T-helper 17 cell (primary cell): ENCODE measurements at places on chromosomes 12 and 14.

DNA sequence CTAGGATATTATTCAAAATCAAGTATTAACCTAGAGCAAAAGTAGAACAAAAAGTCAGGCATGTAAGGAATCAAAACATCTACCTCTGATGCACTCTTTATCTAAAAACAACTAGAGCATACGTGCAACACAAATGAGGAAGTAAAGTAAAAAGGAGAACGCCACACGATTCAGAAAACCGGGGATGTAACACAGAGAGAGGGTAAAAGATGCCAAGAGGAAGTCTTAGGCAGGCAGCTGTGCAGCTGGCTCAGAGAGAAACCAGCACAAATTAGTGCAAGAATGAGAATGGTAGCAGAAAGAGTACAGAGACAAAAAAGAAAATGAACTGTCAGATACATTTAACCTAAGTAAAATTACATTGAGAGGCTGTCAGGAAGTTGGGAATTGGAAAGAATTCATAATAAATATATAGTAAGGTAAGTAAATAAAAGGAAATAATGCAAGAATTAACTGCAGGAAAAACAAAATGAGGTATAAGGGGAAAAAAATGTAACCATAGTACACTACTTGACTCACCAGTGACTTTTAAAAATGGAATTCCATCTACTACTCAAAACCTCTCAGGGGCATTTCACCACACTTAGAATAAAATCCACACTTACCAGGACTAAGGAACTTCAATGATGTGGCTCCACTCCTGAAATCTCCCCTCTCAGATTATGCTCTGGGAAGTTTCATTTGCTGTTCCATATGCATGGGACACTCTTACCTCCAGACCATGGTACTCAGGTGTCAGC lies 17.1 kb downstream of the BCAT1 start:
- no peak overlapping the region for H3K4me3 ChIP-seq
- H3K36me3 ChIP-seq: no peaks in the 10 kb centered on the region
- no peak for DNase-seq
- no peak overlapping the region for H3K27ac ChIP-seq

GRCh38 chr14:25122843-25123242 lies 72.9 kb upstream of the STXBP6 start:
- no peak overlapping the region for H3K4me3 ChIP-seq
- no peaks in the 10 kb centered on the region for H3K36me3 ChIP-seq
- H3K4me1 ChIP-seq: peaks cover 2% of the 10 kb centered on the region
- no peak for DNase-seq

DNA sequence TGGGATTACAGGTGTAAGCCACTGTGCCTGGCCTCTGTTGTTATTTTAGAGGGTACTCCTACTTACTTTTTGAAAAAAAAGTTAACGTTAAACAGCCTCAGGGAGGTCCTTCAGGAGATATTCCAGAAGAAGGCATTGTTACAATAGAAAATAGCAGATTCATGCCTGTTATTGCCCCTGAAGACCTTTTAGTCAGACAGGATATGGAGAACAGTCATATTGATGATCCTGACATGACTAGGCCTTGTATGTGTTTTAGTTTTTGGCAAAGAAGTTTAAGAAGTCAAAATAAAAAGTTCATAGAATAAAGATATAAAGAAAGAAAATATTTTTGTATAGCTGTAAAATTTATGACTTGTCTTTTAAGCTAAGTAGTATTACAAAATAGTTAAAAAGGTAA lies 45.3 kb downstream of the WASHC3 start:
- DNase-seq: no peak
- H3K27me3 ChIP-seq: no peaks in the 10 kb centered on the region
- H3K4me3 ChIP-seq: no peak overlapping the region

DNA sequence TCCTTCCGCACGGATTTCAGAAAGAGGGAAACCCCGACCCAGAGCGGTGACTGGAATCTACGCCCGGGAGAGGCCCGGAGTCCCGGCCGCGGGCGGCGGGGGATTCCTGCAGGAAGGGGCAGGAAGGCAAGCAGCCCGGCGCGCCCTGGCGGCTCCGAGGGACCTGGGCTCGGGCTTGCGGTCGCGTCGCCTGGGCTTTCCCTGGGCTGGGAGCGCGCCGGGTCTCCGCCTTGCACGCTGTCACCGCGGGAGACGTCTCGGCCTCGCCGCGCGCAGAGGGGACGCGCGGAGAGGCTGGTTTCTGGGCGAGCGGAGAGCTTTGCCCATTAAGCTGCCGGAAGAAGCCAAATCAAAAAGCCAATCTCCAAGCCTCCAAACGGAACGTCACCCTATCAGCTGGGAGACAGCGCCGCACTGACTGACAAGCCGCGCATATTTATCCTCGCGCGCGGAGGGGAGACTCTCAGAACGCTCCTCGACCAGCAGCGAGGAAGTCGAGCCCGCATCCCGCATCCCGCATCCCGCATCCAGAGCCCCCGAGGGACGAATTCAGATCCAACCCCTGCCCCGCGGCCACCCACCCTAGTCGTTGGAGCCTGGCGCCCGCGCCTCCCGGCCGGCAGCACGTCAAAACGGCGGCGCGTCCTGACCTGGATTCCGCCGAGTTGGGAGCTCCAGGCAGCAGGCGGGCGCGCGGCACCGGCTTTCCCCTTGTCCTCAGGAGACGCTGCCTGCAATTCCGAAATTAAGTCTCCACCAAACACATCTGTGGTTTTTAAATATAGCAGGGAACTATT lies at the start of gene SLC8A3:
SLC8A3 (minus strand) TSS at position 293 of the 797 bp plus-strand sequence. CDS start 20,529 bp downstream, outside the sequence.
- peak within 1 kb of the TSS; percentile 90 for H3K4me3 ChIP-seq
- peaks cover 74% of the 10 kb centered on the region for H3K27me3 ChIP-seq
- peaks cover 12% of the 10 kb centered on the region for H3K4me1 ChIP-seq
- no peak within 1 kb of the TSS for H3K27ac ChIP-seq
- H3K36me3 ChIP-seq: peaks cover 3% of the 10 kb centered on the region
- DNase-seq: no peak

- H3K4me1 ChIP-seq: no peaks in the 10 kb centered on the region
- H3K27ac ChIP-seq: no peak overlapping the region
- DNase-seq: no peak
- H3K36me3 ChIP-seq: peaks cover 2% of the 10 kb centered on the region
- H3K27me3 ChIP-seq: no peaks in the 10 kb centered on the region
- no peak overlapping the region for H3K4me3 ChIP-seq
Measured at GRCh38 chr12:16130343-16130742, 147.1 kb downstream of the SLC15A5 start.

- H3K4me1 ChIP-seq: peaks cover 20% of the 10 kb centered on the region
- H3K27me3 ChIP-seq: peaks cover 4% of the 10 kb centered on the region
- H3K4me3 ChIP-seq: no peak overlapping the region
- H3K27ac ChIP-seq: no peak overlapping the region
- no peak for DNase-seq
Measured at GRCh38 chr12:53744130-53744441, 7.7 kb downstream of the CISTR start.

GRCh38 chr14:79598339-79598738 lies 613.0 kb downstream of the DIO2 start:
- no peaks in the 10 kb centered on the region for H3K4me1 ChIP-seq
- DNase-seq: no peak
- no peak overlapping the region for H3K4me3 ChIP-seq
- no peak overlapping the region for H3K27ac ChIP-seq
- no peaks in the 10 kb centered on the region for H3K27me3 ChIP-seq

DNA sequence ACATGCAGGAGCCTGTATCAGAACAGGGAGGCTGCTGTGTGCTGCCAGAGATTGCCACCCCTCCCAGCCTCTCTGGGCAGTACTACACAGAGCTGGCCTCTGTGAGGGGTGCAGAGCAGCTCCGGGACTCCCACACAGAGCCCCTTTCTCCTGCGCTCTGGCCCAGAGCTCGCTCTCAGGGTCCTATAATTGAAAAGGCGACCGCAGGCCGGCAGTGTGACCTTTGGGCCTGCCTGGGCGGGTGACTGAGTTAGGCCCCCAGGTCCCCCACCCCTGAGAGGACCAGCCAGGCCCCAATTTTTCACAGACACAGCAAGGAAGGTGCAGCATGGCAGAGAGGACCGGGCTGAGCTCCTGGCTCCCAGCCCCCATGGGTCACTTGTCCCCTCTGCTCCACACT lies 136.4 kb downstream of the ZFP36L1 start:
- no peak overlapping the region for H3K4me3 ChIP-seq
- no peak for DNase-seq
- H3K27ac ChIP-seq: no peak overlapping the region
- H3K4me1 ChIP-seq: peaks cover 5% of the 10 kb centered on the region

- DNase-seq: no peak
- H3K4me1 ChIP-seq: peaks cover 32% of the 10 kb centered on the region
- H3K36me3 ChIP-seq: peaks cover 7% of the 10 kb centered on the region
- H3K27ac ChIP-seq: peak overlapping the region; percentile 98
- peak overlapping the region; percentile 100 for H3K4me3 ChIP-seq
Measured at GRCh38 chr14:21476523-21476924, 235 bp downstream of the RAB2B start.

- no peaks in the 10 kb centered on the region for H3K27me3 ChIP-seq
- H3K4me3 ChIP-seq: no peak overlapping the region
- H3K4me1 ChIP-seq: no peaks in the 10 kb centered on the region
Measured at GRCh38 chr14:33039311-33039710, 100.6 kb downstream of the NPAS3 start.

DNA sequence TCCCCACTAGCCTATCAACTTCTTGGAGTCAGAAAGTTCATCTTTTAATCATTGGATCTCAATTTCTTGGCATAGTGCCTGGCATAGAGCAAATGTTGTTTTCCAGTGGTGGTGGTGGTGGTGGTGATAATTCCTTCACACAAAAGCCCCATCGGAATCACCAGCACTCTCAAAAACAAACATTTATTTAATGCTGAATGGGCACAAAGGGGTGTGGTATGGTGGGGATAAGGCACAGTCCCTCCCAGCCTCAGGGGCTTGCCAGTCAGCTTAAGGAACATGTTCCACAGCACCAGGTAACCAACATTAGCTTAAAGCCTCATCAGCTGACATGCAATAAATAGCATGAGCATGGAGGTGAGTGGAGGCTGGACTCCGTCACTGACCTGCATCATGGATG lies 56.6 kb downstream of the KCNK10 start:
- H3K4me3 ChIP-seq: no peak overlapping the region
- H3K27me3 ChIP-seq: peaks cover 48% of the 10 kb centered on the region
- H3K4me1 ChIP-seq: peaks cover 2% of the 10 kb centered on the region
- peaks cover 4% of the 10 kb centered on the region for H3K36me3 ChIP-seq

DNA sequence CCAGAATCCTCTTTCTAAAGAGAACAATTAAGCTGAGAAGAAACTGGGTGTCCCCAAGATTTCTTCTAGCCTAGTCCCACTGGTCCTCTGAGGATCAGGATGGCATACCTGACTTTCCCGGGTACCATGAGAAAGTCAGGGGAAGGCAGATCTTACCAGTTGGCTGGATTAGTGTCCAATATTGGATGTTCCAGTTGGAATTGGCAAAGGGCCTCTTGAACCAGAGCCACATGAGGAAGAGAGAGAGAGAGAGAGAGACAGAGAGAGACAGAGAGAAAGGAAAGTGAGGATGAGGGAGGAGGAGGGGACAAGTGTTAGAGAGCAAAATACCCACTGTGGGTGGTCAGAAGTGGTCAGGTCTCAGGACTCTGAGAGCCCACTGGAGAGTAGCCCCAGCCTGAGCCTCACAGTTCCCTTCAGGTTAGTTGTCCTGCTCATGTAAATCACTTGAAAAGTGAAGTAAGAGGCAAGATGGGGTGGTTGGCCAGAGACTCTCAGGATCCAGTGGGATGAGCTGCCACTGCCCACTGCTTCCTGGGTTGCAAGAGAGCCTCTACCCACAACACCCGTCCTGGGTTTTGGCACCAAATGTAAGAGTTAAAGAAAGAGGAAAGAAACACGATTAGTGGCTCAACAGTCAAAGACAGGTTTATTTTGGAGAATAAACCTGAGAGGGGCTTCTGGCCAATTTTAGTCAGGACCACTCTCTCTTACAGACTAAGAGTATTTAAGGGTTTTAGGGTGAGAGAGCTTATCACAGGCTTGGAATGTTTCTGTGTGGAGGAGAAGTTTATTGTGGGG lies 28.4 kb upstream of the A2M start:
- no peak overlapping the region for H3K4me3 ChIP-seq
- peaks cover 3% of the 10 kb centered on the region for H3K36me3 ChIP-seq
- no peak overlapping the region for H3K27ac ChIP-seq
- H3K4me1 ChIP-seq: no peaks in the 10 kb centered on the region
- DNase-seq: no peak

DNA sequence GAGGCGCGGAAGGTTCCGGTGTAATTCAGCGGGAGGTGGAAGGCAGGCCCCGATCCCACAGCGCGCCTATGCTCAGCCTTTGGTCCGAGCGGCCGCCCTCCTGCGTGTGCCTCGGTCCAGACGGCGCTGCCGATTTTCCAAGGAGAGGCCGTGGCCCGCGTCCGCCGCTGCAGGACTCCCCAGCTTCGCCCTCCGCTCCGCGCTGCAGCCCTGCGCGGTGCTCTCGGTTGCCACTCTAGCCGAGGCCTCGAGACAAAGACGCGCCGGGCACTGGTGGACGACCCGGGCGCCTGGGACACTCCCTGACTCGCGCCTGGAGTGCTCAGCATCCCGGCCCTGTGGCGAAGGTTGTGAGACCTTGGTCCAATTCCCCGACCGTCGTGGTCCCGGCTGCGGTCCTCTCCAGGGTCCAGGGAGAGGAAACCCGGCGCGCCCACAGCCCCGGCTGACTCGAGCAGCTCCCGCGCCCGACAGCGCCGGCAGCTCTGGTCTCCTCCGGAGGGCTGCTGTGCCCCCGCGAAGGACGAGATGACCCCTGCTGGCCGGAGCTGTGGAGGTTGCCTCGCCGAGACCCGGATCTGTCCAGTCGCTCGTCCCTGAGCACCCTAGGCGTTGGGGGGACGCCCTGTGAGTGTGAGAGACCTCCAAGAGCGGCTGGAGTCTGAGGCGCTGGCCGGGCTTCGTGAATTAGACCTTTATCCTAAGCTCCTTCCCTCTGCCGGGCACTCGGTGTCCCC lies 6.5 kb downstream of the HOXC12 start:
- peaks cover 85% of the 10 kb centered on the region for H3K27me3 ChIP-seq
- H3K27ac ChIP-seq: peak overlapping the region; percentile 24
- no peak for DNase-seq
- H3K4me3 ChIP-seq: no peak overlapping the region
- peaks cover 28% of the 10 kb centered on the region for H3K4me1 ChIP-seq
- peaks cover 20% of the 10 kb centered on the region for H3K36me3 ChIP-seq

- H3K36me3 ChIP-seq: peaks cover 8% of the 10 kb centered on the region
- no peak overlapping the region for H3K4me3 ChIP-seq
- no peak for DNase-seq
- H3K27me3 ChIP-seq: peaks cover 5% of the 10 kb centered on the region
- no peak overlapping the region for H3K27ac ChIP-seq
- H3K4me1 ChIP-seq: peaks cover 22% of the 10 kb centered on the region
Measured at GRCh38 chr14:61578745-61579144, 116.6 kb upstream of the HIF1A start.

GRCh38 chr12:67890726-67891258 lies 98.5 kb upstream of the IFNG-AS1 start:
- DNase-seq: no peak
- H3K27me3 ChIP-seq: peaks cover 4% of the 10 kb centered on the region
- H3K4me3 ChIP-seq: peak overlapping the region; percentile 21
- peaks cover 2% of the 10 kb centered on the region for H3K36me3 ChIP-seq
- H3K4me1 ChIP-seq: peaks cover 11% of the 10 kb centered on the region

DNA sequence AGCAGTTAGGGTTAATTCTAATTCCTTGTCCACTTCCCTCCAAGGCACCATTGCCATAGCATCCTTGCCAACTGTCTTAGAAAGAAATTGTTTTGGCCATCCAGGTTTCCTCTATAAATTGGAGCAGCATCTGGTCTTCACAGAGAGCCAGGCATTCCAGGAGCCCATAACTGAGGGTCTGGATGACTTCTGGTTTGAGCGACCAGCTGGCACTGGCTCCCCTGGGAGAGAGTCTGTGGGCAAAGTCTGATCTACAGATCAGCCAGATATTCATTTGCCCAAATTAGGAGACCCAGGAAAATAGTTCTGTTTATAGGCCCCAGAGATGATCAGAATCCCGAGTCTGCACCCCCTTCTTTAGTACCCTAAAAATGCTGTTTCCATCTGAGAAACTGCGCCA lies 16.0 kb downstream of the VSX2 start:
- no peak for DNase-seq
- peaks cover 8% of the 10 kb centered on the region for H3K27me3 ChIP-seq
- H3K27ac ChIP-seq: no peak overlapping the region
- H3K36me3 ChIP-seq: peaks cover 3% of the 10 kb centered on the region
- no peak overlapping the region for H3K4me3 ChIP-seq
